Fibroblast of skin of left biceps (primary cell): ENCODE measurements at places on chromosomes 2 and 18.

DNA sequence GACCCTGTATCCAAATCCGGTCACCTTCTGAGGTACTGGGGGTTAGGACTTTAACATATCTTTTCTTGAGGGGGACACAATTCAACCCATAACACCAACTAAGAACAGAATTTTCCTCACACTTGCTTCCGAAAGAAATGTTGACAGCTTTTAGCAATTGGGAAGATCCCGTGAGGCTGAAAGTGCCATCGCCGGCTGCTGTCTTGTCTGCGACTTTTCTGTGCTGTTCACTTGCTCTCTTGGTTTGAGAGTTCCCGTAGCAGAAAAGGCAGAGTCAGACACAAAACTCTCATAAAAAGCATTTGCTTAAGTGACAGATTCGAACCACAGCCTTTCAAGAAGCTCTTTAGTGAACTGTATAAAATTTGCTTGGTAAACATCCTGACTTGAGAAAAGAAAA, 253.4 kb downstream of the ARHGAP15 start:
- DNase-seq: no peak

DNA sequence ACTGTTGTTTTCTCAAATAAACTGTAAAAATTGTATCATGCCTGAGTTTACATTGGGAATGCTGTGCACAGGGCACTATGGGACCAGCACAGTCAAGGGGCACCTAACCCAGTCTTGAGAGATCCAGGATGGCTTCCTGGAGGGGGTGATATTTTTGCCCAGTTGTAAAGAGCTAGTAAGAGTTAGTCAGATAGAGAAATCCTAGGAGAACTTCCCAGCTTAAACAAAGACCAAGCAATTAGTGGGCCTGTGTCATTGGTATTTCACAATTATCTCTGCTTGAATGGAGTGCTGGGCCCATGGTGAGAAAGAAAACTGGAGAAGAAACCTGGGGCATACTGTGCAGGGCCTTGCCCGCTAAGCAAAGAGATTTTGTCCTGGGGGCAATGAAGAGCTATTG, 12.2 kb downstream of the XDH start:
- DNase-seq: no peak

- no peak for DNase-seq
Measured at GRCh38 chr18:69981948-69982347, 34.3 kb upstream of the CD226 start.

GRCh38 chr18:10723496-10723895, 197.7 kb downstream of the NAPG start:
- DNase-seq: no peak

DNA sequence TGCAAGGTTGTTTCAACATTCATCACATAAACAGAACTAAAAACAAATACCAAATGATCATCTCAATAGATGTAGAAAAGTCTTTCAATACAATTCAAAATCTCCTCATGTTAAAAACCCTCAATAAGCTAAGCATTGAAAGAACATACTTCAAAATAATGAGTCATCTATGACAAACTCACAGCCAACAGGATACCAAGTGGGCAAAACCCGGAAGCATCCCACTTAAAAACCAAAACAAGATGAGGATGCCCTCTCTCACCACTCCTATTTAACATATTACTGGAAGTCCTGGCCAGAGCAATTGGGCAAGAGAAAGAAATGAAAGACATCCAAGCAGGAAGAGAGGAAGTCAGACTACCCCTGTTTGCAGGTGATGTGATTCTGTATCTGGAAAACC, 992.2 kb upstream of the PIK3C3 start:
- DNase-seq: no peak

DNA sequence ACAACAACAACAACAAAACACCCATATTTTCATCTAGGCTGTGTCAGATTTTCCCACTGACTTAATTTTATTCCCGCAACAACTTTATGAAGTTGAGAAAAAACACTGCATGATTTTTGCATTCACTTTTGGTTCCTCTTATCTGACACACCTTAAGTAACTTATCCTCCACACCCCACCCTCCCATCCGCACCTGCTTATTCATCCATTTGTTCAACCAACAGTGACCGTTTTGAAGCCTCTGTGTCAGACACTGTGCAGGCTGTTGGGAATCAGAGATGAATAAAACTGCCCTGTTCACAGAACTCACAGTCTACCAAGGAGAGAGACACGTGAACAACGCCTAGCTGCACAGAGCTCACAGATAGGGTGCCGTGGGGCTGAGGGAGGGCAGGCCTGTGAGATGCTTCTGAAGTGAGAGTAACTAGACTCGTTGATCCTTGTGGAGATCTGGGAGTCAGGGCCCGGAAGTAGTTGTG, 7.4 kb downstream of the CNNM4 start:
- no peak for DNase-seq

DNA sequence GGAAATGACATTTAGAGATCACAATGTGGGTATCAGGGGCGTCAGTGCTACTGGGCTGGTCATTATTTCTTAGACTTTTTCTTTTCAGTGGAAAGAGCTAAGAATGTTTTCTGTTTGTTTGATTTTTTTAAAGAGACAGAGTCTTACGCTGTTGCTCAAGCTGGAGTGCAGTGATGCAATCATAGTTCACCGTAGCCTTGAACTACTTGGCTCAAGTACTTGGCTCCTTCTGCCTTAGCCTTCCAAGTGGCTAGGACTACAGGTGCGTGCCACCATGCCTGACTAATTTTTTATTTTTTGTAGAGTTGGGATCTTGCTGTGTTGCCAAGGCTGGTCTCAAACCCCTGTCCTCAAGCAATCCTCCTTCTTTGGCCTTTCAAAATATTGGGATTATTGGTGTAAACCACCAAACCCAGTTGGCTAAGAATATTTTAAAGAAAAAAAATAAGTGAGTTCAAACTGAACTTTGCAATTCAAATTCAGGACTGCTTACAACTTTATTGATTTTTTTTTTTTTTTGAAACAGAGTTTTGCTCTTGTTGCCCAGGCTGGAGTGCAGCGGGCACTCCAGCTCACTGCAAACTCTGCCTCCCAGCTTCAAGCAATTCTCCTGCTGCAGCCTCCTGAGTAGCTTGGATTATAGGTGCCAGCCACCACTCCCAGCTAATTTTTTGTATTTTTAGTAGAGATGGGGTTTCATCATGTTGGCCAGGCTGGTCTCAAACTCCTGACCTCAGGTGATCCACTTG, 154.2 kb downstream of the MIB1 start:
- no peak for DNase-seq

DNA sequence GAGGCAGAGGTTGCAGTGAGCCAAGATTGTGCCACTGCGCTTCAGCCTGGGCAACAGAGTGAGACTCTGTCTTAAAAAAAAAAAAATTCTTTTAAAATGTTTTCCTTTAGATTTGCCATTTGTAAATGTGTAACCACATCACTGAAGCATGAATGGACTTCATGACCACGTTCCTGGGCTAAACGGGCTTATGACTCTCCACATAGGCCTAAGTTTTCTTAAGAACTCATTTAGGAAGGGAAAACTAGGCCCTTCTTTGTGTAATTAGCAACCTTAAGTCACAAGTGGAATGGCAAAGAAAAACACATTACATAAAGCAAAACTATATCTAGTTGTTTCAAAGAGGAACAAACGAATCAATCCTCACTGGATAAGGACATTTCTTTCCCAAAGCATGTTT, 99.5 kb downstream of the MEIS1 start:
- DNase-seq: no peak

DNA sequence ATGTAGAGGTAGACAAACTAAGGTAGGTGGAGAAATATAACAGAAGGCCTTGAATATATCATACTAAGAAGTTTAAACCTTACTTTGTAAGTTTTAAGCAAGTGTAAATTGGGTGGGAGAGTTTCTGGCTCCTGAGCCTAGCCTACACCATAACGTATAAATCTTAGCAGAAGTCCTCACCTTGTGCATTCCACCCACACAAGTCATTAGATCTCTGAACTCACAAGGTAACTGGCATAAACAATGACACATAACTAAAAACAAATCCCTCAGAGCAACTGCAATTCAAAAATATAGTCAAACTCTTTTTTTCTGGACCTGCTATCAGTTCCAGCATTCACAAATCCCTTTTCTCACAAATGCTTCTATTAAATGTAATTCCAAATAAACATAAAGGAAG, 9.4 kb downstream of the REV1 start:
- no peak for DNase-seq

- DNase-seq: peak; percentile 89
Measured at GRCh38 chr18:8890957-8891464, 185.7 kb downstream of the MTCL1 start.
